Activated CD8-positive, alpha-beta memory T cell treated with anti-CD3 and anti-CD28 coated beads for 4 hours (primary cell): ENCODE measurements at places on chromosomes 11 and 22.

DNA sequence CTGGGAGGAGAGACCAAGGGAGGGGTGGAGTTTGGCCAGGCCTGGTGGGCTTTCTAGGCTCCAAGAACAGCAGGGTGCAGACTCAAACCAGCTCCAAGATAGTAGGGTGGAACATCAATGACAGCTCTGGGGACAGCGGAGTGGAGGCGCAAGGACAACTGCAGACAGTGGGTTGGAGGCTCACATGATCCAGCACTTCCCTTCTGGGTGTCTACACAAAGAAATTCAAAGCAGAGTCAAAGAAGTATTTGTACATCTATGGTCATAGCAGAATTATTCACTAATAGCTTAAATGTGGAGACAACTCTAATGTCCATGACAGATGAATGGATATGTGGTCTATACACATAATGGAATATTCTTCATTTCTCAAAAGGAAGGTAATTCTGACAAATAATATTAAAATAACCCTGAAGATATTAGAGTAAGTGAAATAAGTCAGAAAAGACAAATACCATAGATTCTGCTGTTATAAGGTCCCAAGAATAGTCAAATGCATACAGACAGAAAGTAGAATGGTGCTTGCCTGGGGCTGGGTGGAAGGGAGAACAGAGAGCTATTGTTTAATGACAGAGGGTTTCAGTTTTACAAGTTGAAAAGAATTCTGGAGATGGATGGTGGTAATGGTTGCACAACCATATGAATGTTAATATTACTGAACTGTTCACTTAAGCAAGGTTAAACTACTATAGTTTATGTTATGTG is 5.5 kb upstream of the GAB4 start:
- DNase-seq, result no peak

DNA sequence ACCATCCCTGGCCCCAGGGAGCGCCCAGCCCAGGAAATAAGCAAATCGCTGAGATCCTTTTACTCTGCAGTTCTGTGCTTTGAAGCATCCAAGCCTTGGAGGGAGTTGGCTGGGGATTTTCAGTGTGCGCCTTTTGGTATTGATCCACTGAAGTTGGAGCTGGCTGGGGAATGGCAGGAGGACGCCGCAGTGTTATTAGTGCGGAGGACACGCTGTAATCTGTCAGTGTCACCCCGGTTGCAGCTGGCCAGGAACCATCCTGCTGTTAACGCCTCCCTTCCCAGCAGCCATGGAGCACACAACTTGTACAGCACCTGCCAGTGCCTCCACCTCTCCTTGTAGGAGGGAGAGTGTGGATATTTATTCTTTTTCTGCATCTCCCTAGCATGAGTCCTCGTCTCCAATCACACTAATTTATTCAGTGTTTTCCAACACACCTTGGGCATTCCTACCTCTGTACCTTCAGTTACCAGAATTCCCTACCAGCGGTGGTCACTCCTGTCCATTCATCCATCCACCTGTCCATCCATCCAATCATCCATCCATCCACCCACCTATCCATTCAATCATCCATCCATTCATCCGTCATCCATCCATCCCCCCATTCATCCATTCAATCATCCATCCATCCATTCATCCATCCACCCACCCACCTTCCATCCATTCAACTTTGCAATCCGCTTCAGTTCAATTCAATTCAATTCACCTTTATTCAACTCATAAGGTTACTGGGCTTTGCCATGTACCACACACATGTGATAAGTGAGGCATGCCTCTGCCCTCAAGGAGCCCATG is 21.9 kb upstream of the EIF3D start:
- DNase-seq, result no peak

DNA sequence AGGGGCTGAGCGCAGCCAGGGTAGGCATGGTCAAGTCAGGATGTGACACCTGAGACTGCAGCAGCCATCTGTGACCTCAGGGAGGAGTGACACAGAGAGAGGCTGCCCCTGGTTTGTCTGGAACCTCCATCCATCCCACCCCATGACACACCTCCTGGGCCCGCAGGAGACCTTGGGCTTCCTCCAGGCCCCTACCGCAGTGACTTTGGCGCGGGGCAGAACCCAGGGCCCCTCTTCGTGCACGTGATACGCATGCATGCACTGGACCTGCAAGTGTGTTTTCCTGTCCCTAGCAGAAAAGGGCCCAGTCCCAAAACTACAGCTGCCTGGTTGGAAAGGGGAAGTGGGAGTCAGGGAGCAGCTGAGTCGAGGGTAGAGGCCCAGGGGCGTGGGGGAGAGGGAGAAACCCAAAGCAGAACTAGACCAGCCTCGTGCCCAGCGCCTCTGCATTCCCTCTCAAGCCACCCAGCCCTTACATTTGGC is 7.9 kb upstream of the CYTH4 start:
- DNase-seq, result no peak

DNA sequence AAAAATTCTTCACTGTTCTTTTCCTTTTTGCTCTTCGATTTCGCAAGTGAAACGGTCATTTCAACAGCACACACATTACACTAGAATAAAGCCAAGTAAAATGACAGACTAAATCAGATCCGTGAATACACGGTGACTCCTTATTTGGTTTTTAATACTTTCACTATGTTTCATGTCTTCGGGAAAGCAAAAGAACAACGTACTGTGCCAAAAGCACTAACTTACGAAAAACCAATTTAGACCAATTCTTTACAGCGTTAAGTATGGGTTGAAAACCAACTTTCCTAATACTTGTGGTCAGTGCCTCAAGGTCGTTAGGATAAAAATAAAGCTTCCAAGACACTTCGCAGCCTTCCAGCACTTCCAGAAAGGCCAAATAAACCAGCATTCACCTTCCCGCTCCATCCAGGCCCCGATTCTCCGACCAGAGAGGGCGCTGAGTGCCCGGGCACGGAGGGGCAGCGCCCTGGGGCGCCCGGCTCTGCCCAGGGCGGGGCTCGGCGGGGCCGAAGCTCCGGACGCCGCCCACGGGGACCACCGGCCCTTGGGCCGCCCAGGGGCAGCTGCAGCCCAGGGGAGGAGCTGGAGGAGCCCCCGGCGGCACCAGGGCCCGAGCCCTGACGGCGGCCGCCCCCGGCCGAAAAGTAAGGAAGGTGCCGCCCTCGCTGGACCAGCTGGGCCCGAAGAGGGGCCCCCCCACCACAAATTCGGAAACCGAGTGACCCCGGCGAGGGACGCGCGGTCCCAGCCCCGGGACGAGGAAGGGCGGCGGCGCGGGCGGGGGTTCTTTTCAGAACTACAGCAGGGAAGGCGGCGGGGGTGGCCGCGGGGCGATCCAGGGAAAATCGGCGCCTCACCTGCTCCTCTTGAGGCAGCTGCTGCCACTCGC is 499 bp downstream of the ATL3 start:
- peak; percentile 12 for DNase-seq

DNA sequence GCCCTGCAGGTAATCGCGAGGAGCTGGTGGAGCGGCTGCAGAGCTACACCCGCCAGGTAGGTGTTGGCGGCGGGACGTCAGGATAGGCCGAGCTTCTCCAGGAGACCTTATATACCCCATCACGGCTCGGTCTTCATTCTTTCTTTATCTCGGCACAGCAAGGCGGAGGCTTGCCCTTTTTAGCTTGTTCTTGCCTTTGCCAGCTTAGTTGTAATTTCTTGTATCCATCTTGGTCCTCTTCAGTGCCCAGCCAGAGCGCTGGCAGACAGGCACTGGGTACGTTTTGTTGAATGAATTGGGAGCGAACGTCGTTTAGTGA is 459 bp downstream of the SF3B2 start:
- no peak for DNase-seq

DNA sequence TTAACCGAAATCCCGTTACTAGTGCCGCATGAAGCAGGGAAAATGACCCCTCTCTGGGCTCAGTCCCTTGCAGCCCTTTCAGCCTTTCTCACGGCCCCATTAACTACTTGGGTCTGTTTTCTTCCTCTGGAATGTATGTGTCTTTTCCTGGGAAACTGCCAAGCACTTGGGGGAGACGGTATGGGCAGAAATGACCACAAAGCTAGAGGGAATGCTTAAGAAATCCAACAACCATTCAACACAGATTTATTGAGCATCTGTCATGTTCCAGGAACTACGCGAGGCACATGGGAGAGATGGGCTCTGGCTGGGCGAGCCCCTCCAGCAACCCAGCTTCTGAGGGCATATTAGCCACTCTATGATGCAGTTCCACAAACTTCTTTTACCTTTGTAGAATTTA is 462.6 kb downstream of the BUD13 start:
- DNase-seq, result no peak

DNA sequence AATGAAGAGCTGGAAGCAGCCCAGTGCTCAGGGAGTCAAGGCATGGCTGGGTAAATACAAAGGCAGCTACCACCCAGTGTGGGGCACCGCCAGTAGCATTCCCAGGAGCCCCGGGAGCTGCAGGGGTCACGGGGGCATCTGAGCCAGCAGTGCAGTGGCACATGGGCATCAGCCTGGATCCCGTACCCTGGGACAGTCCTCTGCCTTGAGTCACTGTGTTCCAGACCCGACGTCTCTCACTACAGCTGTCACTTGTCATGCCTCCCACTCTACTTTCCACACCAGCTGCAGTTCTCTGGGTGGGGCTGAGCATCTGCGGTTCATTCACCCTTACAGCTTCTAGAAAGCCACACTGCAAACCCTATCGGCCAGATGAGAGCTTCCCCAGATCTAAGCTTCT is 29.6 kb downstream of the DHCR7 start:
- DNase-seq, result no peak

DNA sequence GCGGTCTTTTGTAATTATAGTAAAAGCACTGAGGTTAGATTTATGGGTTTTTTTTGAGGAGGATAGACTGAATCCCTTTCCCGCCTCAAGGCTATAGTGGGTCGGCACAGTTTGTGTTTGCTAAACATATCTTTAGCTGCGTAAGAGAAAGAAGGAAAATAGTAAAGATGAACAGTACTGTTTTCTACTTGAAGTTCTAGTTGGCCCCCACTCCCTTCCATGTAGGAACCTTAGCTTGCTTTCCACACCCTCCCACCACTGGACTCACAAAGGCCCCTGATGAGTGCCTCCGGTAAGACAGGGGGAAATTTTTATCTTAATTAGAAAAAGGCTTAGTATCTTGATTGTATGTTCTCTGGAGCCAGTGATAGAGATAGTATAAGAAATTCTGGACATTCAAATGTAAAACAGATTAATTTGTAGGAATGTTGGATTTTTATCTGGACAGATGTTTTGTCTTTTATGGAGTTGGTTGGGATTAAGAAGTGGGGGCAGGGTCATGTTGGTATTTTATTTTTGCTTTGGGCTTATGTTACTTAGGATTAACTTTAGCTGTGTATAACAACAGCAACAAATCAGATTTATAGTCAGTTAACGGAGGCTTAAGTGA is 49.4 kb downstream of the PTPRJ start:
- no peak for DNase-seq

DNA sequence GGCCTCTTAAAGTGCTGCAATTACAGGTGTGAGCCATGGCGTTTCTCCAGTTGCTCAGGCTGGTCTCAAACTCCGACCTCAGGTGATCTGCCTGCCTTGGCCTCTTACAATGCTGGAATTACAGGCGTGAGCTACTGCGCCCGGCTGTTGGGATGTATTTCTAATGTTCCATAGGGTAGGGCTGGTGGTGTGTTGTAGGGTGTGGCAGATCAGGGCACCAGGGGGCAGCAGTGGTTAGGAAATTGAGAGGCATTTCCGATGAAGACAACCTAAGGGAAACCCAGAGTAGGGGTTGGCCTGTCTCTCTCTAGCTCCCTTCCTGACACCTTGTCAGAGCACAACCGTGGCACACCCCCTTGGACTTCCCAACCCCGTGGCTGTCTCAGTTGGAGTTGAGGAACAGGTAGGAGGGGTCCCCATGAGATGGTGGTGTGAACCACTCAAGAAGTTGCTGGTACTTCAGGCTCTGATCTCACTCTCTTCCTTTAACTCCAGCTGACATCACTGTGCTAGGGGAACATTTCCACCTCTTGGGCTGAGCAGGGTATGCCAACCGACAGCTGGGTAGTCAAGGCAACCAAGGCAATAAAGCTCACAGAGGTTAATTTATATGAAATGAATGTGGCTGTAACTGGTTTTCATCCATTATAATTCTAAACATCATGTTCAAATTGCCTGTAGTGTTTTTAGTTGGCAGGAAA is 33.0 kb downstream of the YWHAH start:
- peak; percentile 61 for DNase-seq

DNA sequence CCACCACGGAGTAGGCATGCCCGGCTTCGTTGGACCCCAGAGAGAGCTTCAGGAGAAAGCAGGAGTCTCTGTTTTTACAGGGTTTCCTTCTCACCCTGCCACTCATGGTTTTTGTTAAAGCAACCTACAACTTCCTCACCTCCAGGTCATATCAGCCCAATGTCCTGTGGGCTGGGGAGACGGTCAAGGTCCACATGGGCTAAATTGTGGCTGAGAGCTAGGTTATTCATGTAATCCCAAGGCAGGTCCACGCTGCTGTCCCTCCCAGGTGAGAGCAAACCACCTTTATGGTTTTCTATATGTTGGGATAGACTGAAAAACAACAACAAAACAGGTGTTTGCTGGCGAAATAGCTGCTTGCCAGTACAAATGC is 19.5 kb downstream of the TSPAN32 start:
- no peak for DNase-seq

DNA sequence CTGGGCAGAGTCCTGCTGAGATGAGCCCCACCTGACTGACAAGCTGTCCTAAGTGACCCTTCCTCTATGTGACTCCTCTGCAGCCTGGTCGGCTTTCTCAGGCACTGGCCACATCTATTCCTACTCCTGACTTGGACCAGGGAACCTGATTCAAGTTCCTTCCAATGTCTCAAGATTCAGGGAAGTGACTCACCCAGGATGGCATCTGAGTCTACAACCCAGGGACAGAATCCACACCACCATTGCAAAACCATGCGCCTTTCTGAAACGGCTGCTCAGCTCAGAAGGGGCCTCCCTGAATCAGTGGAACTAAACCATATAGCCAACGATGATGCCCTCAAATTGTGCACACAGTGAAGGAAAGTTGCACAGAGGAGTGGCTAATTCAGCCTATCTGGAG is 63.9 kb upstream of the CSNK2A3 start:
- no peak for DNase-seq

GRCh38 chr22:45482169-45482568 is 20.5 kb upstream of the FBLN1 start:
- DNase-seq, result no peak

DNA sequence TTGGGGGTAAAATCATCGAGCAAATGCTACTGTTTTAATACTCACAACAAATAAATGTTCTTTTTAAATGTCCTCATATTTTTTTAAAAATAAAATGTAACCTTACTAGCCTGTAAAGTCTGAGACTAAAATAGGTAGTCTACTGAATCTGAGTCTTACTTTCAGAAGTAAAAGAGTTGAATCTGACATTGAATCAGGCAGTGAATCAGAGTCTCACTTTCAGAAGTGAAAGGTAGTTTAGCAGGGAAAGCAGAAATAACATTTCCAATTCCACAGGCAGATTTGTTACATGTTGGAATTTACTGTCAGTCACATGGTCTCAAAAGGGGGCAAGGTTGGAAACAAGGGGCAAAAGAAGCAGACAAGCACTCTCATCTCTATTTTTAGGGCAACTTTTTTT is 143.0 kb downstream of the ELP4 start:
- DNase-seq, result no peak

GRCh38 chr11:61039916-61040315 is 62.4 kb upstream of the CD5 start:
- DNase-seq, result no peak
